Activated naive CD4-positive, alpha-beta T cell treated with anti-CD3 and anti-CD28 coated beads for 36 hours (primary cell): ENCODE measurements at places on chromosomes 16 and 17. TPM values are rescaled to one million over a fixed set of nuclear protein-coding genes. Genes with fewer than 3 reads are reported as not detected.

GRCh38 chr16:1428511-1428910 lies 2.4 kb upstream of the PERCC1 start:
- no peak overlapping the region for H3K4me3 ChIP-seq
- H3K4me1 ChIP-seq: peaks cover 2% of the 10 kb centered on the region
- no peak overlapping the region for H3K27ac ChIP-seq
- H3K27me3 ChIP-seq: no peaks in the 10 kb centered on the region

DNA sequence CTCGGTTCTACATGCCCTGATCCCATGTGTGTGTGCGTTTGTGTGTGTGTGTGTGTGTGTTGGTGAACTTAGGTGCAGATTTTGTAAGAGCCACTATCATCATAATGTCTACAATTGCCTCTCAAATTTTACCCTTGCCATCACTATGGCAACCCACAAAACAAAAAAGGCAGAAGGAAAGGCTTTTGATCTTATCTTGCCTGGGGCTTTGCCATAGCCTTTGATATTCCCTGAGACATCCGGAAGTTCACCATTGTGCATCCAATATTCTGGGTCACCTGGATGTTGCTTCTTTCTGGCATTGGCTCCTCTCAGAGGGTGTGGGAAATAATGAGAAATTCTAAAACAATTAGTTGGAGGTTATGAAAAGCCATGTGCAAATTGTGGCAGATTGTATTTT lies 114.7 kb downstream of the HAPSTR1 start:
- H3K27me3 ChIP-seq: peaks cover 19% of the 10 kb centered on the region
- no peak overlapping the region for H3K4me3 ChIP-seq
- H3K27ac ChIP-seq: no peak overlapping the region
- DNase-seq: no peak

DNA sequence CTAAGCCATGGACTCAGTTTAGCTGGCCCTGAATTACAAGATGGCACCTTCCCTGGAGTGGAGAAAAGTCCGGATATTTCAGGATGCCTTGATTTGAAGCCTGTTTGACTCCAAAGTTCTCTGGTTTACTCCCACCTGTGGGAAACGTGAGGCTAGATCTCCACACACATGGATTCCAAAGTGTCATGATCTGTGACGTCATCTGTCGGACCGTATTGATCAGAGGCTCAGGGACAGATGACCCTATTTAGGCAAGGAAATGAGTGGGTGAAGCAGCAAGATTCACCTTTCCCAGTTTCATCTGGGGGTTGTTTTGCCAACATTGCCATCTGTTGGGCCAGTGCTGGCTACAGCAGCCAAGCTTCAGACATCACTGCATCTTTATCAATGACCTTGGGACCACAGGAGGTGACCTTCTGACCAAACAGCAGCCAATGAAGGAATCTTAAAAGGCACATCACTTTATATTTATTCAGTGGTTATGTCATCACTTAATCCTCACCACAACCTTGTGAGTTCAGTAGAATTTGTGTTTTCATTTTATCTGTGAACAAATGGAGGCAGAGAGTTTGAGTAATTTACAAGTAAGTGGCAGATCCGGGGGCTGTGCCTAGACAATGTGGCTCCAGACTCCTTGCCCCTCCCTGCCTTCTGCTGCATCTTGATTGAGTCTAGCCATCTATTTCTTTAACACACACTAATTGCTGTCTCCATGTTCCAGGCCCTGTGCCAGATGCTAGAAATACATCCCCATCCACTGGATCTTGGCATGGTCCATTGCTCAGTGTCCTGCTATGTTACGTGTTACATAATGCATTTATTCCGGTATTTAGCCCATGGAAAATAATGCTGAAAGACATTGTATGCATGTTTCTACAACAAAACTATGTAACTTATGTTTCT lies 1.5 kb upstream of the CDH13 start:
- H3K27me3 ChIP-seq: peaks cover 51% of the 10 kb centered on the region
- no peaks in the 10 kb centered on the region for H3K36me3 ChIP-seq
- H3K4me3 ChIP-seq: no peak overlapping the region
- H3K27ac ChIP-seq: no peak overlapping the region
- DNase-seq: no peak

GRCh38 chr17:61484174-61484573 lies 32.0 kb downstream of the TBX4 start:
- no peak overlapping the region for H3K4me3 ChIP-seq
- no peaks in the 10 kb centered on the region for H3K4me1 ChIP-seq
- H3K27ac ChIP-seq: no peak overlapping the region
- H3K27me3 ChIP-seq: peaks cover 2% of the 10 kb centered on the region

DNA sequence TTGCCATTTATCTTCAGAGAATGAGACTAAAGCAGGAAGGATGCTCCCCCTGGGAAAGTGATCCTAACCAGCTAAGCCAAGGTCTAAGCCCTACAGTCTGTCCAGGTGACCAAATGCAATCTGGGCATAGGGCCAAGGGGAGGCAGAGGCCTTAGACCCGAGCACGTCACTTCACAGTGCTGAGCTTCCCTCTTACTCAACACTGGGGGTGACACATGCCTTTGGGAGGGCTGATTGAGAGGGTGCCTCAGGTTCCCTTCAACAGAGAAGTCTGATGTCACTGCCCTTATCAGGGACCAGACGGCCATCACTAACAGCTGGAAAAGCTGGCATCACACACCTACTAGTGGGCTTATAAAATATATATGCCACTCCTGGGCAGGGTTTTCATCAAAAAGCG lies 4.0 kb downstream of the CIAO2B start:
- peaks cover 11% of the 10 kb centered on the region for H3K36me3 ChIP-seq
- H3K4me3 ChIP-seq: no peak overlapping the region
- DNase-seq: no peak

GRCh38 chr17:1648173-1648962 lies 1.3 kb downstream of the RILP start:
- peaks cover 43% of the 10 kb centered on the region for H3K4me1 ChIP-seq
- H3K27ac ChIP-seq: no peak overlapping the region
- peak overlapping the region; percentile 62 for H3K4me3 ChIP-seq
- peaks cover 18% of the 10 kb centered on the region for H3K36me3 ChIP-seq

DNA sequence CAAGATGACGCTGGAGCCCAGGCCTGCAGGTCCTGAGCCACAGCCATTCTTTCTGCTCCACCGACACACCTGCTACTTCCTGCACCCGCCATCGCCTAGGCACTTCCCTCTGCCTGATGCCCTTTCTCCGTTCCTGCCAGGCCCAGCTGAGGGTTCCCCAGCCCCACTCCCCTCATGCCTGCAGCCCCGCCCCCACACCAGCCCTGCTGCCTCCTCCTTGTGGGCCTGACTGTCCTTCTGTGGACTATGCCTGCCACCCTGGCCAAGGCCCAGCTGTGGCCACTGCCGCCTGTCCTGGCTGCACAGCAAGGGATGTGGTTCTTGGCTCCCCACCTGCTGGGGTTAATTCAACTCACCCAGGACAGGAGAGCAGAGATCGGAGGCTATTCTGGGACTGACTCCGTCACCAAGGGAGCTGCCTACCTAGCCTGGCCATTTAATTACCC lies 7.5 kb downstream of the NATD1 start:
- H3K36me3 ChIP-seq: no peaks in the 10 kb centered on the region
- H3K4me3 ChIP-seq: no peak overlapping the region
- no peaks in the 10 kb centered on the region for H3K27me3 ChIP-seq
- DNase-seq: no peak

DNA sequence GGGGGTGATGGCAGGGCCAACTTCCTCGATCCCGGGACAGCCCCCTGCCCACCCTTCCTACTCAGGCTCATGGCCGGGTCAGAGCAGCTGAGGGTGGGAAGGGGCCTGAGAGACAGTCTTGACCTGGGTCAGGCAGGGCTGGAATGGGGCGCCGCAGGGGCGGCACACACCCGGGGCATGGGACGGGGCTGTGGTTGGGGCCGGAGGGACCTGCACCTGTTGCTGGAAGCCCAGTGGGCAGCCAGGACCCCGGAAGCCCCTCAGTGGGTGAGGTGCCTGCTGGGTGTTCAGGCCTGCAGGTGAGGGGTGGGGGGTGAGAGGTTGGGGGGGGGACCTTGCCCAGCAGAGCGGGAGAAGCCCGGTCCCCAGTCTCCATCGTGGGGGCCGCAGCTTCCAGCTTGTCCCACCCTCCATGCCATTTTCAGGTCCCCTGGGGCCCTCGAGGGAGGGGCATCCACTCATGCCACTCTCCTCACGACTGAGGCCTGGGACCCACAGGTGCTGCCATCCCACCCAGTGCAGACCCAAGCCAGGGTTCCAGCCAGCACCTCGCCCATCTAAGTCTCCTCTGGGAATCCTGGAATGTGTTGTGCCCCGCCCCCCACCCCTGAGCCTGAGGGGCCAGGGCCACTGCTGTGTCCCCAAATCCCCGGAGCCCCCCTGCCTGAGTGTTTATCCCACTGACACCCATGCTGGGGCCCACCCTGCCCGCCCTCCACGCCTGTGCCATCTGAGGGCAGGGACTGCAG lies 43.4 kb upstream of the ACSF3 start:
- H3K36me3 ChIP-seq: no peaks in the 10 kb centered on the region
- H3K27ac ChIP-seq: no peak overlapping the region
- H3K4me3 ChIP-seq: no peak overlapping the region
- DNase-seq: no peak

DNA sequence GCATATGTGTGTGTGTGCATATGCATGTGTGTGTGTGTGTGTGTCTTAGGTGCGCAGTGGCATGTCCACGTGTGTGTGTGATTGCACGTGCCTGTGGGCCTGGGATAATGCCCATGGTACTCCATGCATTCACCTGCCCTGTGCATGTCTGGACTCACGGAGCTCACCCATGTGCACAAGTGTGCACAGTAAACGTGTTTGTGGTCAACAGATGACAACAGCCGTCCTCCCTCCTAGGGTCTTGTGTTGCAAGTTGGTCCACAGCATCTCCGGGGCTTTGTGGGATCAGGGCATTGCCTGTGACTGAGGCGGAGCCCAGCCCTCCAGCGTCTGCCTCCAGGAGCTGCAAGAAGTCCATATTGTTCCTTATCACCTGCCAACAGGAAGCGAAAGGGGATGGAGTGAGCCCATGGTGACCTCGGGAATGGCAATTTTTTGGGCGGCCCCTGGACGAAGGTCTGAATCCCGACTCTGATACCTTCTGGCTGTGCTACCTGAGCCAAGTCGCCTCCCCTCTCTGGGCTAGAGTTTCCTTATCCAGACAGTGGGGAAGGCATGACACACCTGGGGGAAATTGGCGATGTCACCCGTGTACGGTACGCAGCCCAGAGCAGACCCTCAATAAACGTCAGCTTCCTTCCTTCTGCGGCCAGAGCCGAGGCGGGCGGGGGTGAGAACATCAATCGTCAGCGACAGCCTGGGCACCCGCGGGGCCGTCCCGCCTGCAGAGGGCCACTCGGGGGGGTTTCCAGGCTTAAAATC lies 47.6 kb downstream of the IL21R start:
- H3K4me3 ChIP-seq: peak overlapping the region; percentile 61
- H3K4me1 ChIP-seq: peaks cover 86% of the 10 kb centered on the region
- DNase-seq: peak; percentile 92
- peak overlapping the region; percentile 94 for H3K27ac ChIP-seq
- H3K27me3 ChIP-seq: no peaks in the 10 kb centered on the region

Gene HOXB3
- total RNA-seq: 2.0 TPM

Gene SECTM1
- total RNA-seq: 2.8 TPM

Gene MAP2K4
- total RNA-seq: 22.5 TPM

Gene NOTUM
- total RNA-seq: 0.38 TPM
